NCI-H2081 (cell line): ENCODE measurements at places on chromosomes 7 and 10.
A peak's percentile ranks its signal among the peaks of the same experiment; 100 is the strongest.

DNA sequence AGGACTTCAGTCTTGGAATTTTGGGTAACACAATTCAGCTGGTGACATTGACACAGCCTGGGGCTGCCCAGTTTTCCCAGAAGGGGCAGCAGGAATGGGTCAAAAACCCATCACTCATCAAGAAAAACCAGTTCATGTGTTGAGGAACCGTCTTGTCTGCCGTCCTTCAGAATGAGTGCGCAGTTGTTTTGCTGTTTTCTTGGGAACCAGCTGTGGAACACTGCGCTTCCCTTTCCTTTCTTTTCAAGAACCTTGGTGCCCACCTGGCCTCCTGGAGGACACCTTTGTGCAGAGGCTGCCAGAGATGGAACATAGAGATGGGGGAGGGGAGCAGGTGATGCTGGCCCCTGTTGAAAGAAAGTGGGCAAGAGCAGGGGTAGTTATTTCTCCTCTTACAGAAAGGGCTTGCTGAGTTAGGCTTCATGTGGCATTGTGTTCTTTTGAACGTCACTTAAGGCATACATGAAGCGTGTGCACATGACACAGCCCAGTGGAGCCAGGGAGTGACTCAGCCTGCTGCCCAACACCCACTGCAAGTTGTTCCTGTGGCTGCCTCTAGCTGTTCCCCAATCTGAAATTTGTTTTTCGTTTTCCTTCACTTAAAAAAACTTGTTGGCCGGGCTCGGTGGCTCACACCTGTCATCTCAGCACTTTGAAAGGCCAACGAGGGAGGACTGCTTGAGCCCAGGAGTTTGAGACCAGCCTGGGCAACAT is 87.4 kb upstream of the TNS3 start:
- no peak for DNase-seq

- DNase-seq: no peak
Measured at GRCh38 chr7:30168835-30169573, 34.2 kb downstream of the MTURN start.

GRCh38 chr10:68526634-68527307 is 552 bp downstream of the SLC25A16 start:
- DNase-seq: no peak

DNA sequence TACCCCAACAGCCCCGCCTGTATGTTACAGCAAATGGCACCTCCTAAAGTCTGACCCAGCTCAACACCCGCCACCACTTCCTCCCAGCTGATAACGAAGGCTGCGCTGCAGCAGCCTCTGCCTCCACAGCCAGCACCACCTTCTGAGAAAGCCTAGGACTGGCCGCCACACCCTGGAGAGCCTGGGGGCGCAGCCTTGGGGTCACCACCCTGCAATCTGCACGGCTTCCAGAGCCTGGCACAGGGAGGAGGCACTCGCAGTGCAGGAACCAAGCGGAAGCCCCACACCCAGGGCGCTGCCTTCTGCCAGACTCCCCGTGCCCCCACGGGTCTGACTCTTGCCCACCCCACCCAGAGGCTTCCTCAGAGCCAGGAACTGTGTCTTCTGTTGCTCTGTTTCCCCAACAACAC is 112.5 kb downstream of the MAD1L1 start:
- no peak for DNase-seq

DNA sequence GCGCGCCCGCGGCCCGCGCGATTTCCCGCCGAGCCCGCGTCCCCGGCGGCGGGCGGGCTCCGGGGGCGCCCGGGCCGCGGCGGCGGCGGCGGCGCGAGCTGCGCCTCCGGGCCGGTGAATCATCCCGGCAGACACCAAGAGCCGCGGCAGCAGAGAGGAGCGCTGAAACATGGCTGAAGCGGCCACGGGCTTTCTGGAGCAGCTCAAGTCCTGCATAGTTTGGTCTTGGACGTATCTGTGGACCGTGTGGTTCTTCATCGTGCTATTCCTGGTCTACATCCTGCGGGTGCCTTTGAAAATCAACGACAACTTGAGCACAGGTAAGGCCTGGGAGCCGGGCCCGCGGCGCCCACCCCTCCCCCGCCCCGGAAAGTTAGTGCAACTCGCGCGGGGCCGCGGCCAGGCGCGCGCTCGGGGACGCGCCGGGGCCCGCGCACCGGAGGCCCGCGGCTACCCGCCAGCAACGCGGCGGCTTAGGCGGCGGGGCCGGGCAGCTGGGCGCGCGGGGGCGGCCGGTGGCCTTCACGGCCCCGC is at the start of gene ST7:
TSS of gene ST7 (plus strand) at position 130 of the 534 bp plus-strand sequence. CDS start at position 170, 40 bp downstream.
- peak; percentile 82 for DNase-seq

- no peak for DNase-seq
Measured at GRCh38 chr10:14356921-14357320, 26.2 kb upstream of the FRMD4A start.

- DNase-seq: no peak
Measured at GRCh38 chr10:78807504-78808203, 261.1 kb upstream of the ZMIZ1 start.
